Ammon's horn (tissue), 1 donor: ENCODE measurements at places on chromosomes 1 and 21.
A peak's percentile ranks its signal among the peaks of the same experiment; 100 is the strongest.

GRCh38 chr1:182235952-182236650 lies 155.5 kb downstream of the GLUL start:
- DNase-seq: peak; percentile 50

DNA sequence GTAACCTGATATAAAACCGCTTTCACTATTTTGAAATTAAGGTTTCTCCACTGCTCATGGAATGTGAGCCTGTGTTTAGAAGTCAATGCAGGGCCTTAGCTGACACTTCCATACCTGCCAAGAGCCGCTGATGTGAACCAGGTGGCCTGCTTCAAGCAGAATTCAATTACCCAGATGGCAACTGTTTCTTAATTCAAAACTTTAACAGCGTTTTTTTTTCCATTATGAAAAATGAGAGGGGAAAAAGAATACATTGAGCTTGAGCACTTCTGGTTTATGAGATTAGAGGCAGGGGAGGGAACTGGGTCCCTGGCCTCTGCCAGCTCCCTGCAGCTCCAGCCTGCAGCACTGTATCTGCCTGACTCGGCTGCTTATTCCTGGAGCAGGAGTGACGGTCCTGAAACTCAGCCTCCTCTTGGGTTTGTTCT lies 7.7 kb upstream of the ATP1A1 start:
- DNase-seq: no peak

DNA sequence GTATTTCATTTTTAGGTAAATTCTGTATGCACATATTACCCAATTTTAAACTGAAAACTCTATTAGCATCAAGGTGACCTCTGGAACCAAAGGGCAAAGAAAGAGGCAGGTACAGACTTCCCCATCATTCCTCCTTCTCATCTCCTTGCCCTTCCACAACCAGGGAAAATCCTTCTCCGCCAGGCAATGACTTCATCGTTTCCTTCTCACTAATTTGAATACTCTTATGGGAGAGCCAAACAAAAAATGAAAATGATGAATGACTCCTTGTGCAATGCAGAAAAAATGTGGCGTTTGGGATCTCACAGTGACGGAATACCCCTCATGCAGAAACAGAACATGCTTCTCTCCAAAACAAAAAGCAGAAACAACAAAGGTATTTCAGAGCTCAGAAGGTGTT lies 83.7 kb downstream of the HLCS start:
- DNase-seq: no peak

DNA sequence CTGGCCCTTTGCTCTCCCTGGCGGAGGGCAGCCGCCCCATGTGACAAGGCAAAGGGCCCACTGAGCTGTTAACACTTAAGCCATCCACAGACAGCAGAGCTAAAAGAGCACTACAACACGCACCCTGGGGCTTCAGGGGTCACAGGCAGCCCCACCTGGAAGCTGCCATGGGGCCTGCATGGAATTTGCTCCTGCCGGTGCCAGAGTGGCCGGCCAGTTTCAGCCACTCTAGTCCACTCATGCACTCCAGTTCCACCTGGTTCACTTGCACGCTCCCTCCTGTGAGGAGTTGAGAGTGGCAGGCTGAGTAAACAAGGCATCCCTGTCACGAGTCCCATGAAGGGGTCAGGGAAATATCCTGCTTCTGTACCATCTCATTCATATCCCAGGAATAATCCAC lies 55.3 kb downstream of the RIMS3 start:
- no peak for DNase-seq

DNA sequence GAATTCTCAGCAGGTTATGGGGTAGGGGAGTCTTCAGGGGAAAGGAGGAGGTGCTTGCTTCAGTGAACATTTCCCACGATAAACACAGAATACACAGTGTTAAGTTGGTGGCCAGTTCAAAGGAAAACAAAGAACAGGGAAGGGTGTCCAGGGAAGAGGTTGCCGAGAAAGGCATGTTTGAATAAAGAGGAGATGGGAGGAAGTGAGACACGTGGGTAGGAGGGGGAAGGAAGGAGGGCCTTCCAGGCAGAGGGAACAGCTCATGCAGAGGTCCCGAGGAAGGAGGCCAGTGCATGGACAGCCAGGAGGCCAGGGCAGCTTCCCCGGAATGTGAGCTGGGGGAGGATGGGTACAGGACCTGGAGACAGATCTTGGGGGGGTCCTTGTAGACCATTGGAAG lies 130.3 kb upstream of the TMEM51 start:
- no peak for DNase-seq

DNA sequence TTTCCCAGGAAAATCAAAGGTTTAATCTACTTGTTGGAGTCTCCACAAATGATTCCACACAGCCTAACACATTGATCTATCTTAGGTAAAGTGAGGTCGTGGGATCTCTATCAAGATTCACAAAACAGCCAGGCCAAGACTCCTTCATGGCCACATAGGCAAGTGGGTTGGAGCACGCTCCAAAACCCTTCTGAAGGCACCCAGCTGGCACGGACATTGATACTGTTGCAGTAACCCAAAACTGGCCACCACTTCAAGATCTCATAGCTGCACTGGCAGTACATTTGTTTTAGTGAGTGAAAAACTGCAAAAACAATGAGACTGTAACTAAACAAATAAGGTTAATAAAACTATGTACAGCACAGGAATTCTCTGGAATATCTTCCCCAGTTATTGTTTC lies 61.9 kb downstream of the COLGALT2 start:
- DNase-seq: no peak

- DNase-seq: no peak
Observed at GRCh38 chr1:51525295-51525694, 6.2 kb upstream of the EPS15 start.

- no peak for DNase-seq
Observed at GRCh38 chr21:26087223-26087918, 83.2 kb downstream of the APP start.

DNA sequence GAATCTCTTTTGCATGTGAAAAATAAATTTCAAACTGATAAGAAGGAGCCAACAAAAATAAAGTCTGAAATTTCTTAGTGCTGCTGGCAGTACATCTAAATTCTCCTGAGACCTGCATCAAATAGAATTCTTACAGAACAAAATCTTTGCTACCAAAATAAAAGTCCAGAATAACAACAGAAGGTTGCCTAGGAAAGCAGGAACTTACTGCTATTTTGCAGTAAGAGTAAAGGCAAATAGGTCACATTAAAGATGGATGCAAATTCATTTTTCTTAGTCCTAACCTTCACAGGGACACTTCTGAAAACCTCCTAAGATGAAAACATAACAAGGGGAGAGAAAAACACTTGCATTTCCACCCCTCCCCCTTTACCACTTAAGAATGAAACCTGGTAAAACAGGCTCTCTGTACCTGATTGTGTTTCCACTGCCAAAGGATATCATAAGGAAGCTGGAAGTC lies 59.0 kb downstream of the RUSC1 start:
- DNase-seq: no peak

DNA sequence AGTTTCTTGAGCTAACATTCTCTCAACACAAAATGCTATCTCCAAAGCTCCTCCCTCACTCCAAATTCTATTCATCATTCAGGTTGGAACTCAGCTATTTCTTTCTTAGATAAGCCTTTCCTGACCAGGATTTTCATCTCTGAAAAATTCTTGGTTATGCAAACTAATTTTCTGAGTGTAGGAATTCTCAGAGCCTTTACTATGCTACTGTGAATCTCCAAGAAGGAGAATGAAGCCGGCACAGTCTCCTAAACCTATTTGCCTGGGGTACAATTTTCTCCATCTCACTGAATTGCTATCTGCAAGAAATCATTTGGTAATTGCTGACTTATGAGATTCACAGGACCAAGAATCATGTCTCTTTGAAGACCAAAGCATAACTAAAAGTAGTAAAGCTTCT lies 325.9 kb upstream of the ESRRG start:
- no peak for DNase-seq

DNA sequence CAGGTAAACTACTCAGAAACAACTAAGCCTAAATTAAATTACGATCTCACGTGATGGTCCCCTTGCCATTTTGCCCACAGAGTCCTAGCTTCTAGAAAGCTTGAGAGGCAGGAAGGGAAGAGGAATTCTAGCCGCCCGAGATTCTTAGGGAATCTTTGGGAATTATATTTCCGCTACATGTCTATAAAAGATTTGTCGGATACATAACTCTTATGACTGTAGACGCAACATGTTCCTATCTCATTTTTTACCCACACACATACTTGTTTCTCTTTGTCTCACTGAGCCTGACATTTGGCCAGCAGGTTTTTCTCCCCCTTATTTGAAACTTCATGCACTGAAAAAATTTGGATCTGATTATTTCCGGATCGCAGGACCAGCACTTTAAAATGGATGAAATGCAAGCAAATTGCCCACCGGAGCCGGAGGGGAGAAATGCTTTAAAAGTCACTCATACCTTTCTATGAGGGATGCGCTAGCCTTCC lies 5.5 kb downstream of the GLIS1 start:
- DNase-seq: no peak

GRCh38 chr1:170200161-170200560 lies 54.4 kb downstream of the NTMT2 start:
- no peak for DNase-seq

- peak; percentile 66 for DNase-seq
Observed at GRCh38 chr1:32332290-32333079, 3.5 kb downstream of the MARCKSL1 start.

- no peak for DNase-seq
Observed at GRCh38 chr1:169132512-169133227, 26.2 kb downstream of the ATP1B1 start.

DNA sequence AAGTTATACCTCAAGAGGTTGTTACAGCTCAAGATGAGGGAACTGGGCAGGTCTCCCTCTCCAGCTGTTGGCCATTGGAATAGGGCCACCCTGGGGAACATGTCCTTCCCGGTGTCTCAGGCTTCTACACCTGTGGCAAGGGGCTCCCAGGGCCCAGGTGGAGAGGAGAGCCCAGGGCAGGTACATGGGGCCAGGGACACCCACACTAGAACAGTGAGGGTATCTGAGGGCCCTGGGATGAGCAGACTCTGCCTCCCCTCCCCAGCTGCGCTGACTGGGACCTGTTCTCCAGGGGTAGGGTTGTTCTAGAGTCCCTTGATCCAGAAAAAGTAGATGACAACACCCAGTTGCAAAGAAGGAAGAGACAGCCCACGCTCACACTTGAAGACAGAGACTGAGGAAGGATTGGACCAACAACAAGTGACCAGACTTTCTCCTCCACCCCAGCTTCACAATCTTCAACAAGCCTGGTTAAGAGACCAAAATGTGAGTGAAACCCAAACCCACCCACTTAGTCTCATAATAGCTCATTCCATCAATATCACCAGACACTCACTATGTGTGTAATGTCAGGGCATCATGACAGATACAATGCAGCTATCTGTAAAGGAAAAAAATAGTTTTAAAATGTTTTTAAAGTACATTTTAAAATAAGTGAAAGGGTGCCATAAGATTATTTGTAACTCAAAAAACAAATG lies 439.3 kb downstream of the NPHP4 start:
- DNase-seq: no peak

GRCh38 chr1:179591592-179592580 lies at the start of gene TDRD5:
Gene TDRD5, plus strand, starts transcription at chr1:179591832. Its CDS starts 784 bp downstream, at chr1:179592616.
- DNase-seq: no peak

DNA sequence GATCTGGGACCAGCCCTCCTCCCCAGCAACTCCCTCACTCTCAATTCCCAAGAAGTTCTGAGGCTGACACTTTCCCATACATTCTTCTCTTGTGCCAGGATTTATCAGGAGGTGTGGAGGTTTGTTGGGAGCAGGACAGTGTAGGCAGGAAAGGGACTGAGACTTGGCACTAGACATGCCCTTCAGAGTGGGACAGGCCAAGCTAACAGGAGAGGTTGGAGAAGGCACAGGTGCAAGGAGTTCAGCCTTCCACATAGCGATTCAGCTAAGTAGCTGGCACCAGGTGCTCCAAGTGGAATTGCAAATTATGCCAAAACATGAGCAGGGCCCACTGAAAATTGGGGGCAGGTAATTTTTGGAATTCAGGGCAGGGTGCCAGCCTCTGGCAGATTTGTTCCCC lies 83.0 kb upstream of the DUSP10 start:
- no peak for DNase-seq

DNA sequence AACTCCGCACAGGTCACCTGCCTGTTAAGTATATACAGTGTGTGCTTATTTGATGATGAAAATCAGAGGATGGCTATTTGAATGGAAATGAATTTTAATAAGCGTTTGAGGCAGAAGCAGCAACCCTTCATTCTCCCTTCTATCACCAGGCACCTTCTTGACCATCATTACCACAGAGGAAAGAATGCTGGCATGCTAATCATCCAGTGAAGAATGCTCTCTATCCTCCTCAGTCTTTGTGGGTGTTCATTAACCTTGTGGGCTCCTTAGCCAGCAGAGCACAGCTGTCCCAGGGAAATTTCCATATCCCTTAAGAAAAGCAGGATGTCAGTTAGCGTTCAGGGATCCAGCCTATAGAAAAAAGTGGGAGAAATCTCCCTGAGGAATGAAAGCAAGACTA lies 428.0 kb upstream of the CAMK1G start:
- no peak for DNase-seq

- no peak for DNase-seq
Observed at GRCh38 chr1:55959136-55959548, 620.2 kb downstream of the PLPP3 start.

DNA sequence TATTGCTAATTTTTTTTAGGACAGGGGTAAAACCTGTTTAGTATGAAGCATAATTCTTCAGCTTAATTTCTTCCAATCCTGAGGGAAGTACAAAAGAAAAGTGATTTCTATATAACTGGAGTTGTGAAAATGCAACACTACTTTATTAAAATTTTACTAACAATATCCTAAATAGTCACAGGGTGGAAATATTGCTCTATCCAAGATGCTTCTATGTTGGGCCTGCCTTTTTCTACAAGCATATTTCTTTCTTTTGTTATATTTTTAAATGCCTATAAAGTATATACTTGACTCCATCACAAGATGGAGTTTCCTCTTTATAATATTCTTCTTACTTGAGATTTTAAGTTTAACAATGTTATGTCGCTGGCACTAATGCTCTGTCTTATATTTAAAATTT lies 37.9 kb downstream of the DTL start:
- DNase-seq: no peak

DNA sequence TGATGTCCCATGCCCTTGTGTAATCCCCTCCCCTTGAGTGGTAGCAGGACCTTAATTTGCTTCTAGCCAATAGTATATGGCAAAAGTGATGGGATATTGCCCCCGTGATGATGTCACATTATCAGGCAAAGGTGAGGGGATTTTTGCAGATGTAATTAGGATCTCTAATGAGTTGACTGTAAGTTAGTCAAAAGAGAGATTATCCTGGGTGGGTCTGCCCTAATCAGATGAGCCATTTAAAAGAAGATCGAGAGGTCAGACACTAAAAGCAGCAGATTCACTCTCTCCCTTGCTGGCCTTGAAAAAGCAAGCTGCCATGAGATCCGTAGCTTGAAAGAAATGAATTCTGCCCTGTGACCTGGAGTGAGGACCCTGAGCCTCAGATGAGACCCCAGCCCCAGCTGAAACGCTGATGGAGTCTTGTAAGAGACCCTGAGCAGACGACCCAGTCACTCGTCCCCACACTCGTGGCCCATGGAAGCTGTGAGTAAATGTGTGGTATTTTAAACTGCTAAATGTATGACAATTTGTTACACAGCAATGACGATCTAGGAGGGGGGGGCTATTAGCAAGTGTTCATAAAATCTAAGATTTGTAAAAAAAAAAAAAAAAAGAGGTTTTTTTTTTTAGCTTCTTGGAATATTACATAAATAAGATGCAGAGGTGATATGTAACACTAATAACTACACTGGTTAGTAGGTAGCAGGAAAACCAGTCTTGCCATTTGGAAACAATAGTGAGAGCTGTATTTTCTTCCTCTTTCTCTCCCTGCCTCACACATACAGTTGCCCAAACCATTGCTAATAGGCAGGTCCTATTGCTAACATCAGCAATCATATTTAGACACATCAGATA lies 50.3 kb upstream of the TARBP1 start:
- no peak for DNase-seq
